HFFc6 (cell line): ENCODE measurements at places on chromosomes 2 and 18.
A peak's percentile ranks its signal among the peaks of the same experiment; 100 is the strongest.

DNA sequence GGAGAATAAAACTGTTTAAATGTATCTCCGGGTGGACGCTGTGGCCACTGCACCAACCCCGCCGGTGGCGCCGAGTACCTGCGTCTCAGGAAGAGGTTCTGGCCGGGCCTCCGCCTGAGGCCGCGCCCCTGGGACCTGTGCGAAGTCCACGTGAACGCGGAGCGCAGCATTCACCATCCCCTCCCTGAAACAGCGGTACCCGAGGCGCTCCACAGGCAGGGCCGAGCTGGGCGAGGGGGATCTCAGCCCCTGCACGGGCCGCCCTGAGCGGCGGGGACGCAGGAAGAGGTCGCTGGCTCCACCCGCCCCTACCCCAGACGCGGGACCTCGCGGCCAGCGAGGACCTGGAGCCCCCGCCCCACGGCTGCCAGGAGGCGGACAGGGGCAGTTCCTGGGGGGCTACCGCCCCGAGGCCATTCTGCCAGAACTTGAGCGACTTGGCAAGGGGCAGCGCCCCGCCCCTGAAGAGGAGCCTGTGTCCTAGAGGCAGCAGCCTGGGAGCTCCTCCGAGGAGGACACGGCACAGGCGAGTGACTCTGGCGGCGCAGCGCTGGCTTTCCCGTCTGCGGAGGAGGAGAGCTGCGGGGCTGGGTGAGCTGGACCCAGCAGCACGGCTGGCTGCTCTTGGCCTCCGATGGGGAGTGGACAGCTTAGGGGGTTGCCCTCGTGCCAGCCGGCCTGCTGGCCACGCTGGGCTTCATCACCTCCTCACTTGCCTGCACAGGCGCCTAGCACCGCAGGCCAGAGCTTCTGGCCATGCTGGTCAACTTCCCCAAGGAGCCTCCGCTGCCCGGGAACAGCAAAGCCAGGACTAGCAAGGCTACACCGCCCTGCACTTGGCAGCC is 9.7 kb upstream of the TEKT4 start:
- no peak overlapping the region for H3K4me3 ChIP-seq
- H3K27me3 ChIP-seq = peaks cover 17% of the 10 kb centered on the region
- H3K27ac ChIP-seq = no peak overlapping the region

- peaks cover 25% of the 10 kb centered on the region for H3K4me1 ChIP-seq
- no peak for DNase-seq
- no peak overlapping the region for H3K4me3 ChIP-seq
- H3K27ac ChIP-seq = no peak overlapping the region
Observed at GRCh38 chr2:20397811-20398447, 47.3 kb upstream of the PUM2 start.

DNA sequence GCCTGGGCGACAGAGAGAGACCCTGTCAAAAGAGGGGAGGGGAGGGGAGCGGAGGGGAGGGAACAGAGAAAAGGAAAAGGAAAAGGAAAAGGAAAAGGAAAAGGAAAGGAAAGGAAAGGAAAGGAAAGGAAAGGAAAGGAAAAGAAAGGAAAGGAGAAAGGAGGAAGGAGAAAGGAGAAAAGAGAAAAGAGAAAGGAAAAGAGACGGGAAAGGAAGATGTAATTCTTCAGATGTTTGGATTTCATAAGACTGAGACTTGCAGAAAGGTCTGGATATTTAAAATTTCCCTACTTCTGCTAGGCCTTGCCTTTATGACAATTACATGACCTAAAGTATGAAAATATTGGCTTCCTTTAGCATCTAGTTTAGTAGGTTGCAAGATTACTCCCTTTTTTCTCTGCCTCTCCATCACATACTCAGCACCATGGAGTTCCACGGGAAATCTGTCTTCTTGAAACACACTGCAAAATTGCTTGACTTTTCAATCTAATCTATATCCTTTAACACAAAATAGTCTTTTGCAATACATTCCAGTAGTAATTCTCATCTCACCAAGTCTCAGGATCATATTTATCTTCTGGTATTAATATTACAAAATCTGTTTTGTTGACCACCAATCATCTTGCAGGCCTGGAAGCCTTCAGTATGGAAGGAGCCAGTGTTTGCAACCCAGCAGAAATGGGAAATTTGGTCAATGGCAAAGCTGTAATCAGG is 383.5 kb downstream of the ZEB2 start:
- no peak for DNase-seq
- peaks cover 57% of the 10 kb centered on the region for H3K4me1 ChIP-seq
- H3K27ac ChIP-seq = 0 out of 2 replicates have a peak overlapping the region, but pooled peaks have one; percentile 95
- no peak overlapping the region for H3K4me3 ChIP-seq

GRCh38 chr18:74131124-74131523 is 16.5 kb downstream of the FBXO15 start:
- H3K27ac ChIP-seq = no peak overlapping the region
- DNase-seq = no peak
- H3K36me3 ChIP-seq = no peaks in the 10 kb centered on the region
- H3K4me1 ChIP-seq = peaks cover 11% of the 10 kb centered on the region
- H3K4me3 ChIP-seq = no peak overlapping the region
- H3K27me3 ChIP-seq = no peaks in the 10 kb centered on the region; the same call in 1 of the 2 replicates

GRCh38 chr18:58958628-58959027 is 94.0 kb downstream of the ZNF532 start:
- H3K27me3 ChIP-seq = no peaks in the 10 kb centered on the region; the same call in none of the 2 replicates
- no peak for DNase-seq
- H3K4me1 ChIP-seq = peaks cover 29% of the 10 kb centered on the region
- H3K4me3 ChIP-seq = no peak overlapping the region
